Pericardium fibroblast (primary cell): ENCODE measurements at places on chromosomes 2 and 18. TPM values are rescaled to one million over a fixed set of nuclear protein-coding genes. Genes with fewer than 3 reads are reported as not detected.

The RGPD4 gene
- total RNA-seq: not detected in 2 replicates

The TUBA3E gene
- not detected in 2 replicates for total RNA-seq

The WNT10A gene
- not detected in 2 replicates for total RNA-seq

The ASB18 gene
- total RNA-seq: not detected in 2 replicates

The MFSD2B gene
- total RNA-seq: 0.60 TPM in 1 of 2 replicates, not detected in the other

The ARHGAP15 gene
- total RNA-seq: not detected in 2 replicates

The KIF3C gene
- total RNA-seq: 10.6 and 11.2 TPM in 2 replicates

The SOCS6 gene
- 9.4 and 10.0 TPM in 2 replicates for total RNA-seq

The NPAS2 gene
- 12.6 and 37.3 TPM in 2 replicates for total RNA-seq

The CYS1 gene
- total RNA-seq: 2.1 and 2.3 TPM in 2 replicates

The CHRND gene
- 0.26 TPM in 1 of 2 replicates, not detected in the other for total RNA-seq

The SULT1C2 gene
- total RNA-seq: not detected in 2 replicates

The KCNE4 gene
- total RNA-seq: 14.1 and 21.5 TPM in 2 replicates

The THSD7B gene
- total RNA-seq: 0.17 TPM in 1 of 2 replicates, not detected in the other

The ZNF2 gene
- total RNA-seq: 6.0 and 7.2 TPM in 2 replicates

The CCDC74A gene
- 12.3 and 16.9 TPM in 2 replicates for total RNA-seq

The OTOS gene
- total RNA-seq: not detected in 2 replicates

The RASGRP3 gene
- total RNA-seq: 0.35 and 13.1 TPM in 2 replicates

The IL1R1 gene
- 195 and 206 TPM in 2 replicates for total RNA-seq
